ENCODE measurements at places on chromosomes 6 and 20. TPM values are rescaled to one million over a fixed set of nuclear protein-coding genes. Genes with fewer than 3 reads are reported as not detected.
A peak's percentile ranks its signal among the peaks of the same experiment; 100 is the strongest.

GNAS-AS1 gene
- 2.8 TPM for total RNA-seq

MYLK4 gene
- 0.23 TPM for total RNA-seq

DNA sequence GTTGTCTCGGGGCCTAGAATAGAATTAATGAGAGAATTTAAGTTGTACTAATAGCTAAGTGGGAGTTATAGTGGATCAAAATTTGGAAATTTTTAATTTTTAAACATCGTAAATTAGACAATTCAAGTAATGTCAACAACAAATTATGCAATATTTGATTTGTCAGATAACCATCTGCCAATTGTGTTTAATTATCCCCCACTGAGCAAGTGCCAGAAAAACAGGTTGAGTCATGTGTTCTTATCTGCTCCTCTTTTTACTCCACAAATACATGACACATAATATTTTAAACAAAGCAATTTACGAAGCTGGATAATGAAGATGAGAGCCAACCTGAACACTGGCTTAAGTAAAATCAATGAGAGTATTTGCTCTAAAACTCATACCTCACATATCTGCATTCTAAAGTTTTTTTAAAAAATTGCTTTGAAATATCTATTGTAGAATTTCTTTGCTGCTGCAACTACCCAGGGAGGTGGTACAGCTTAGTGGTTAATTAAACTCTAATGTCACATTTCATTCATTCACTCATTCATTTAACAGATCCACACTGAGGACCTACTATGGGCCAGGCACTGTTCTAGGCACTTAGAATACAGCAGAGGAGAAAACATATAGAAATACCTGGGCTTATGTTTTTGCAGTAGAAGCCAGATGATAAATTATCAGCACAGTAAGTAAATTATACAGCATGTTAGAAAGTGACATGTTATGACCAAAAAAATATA, 57.1 kb upstream of the MAP7 start:
- peak; percentile 63 for DNase-seq

DNA sequence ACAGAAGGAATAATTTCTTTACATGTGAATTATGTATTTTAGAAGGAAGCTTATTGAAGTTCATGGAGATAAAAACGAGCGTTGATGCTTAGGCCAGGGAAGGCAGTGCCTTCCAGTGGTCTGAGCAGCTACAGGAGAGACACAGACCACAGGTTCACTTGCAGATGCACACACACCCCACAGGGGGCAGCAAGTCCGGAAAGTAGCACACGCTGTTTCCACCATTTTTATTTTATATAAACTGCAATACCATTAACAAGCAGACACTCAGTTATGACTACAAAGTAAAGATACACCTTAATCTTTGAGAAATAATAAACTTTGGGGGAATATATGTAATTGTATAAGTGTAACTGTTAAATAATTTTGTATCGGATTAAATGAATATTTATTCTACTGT, 13.5 kb upstream of the DACT2 start:
- DNase-seq, result no peak

ADGB gene
- total RNA-seq, result not detected
